ENCODE measurements at places on chromosomes 5 and 9.

GRCh38 chr5:170117736-170118135 is 12.0 kb downstream of the FOXI1 start:
- no peak for DNase-seq

DNA sequence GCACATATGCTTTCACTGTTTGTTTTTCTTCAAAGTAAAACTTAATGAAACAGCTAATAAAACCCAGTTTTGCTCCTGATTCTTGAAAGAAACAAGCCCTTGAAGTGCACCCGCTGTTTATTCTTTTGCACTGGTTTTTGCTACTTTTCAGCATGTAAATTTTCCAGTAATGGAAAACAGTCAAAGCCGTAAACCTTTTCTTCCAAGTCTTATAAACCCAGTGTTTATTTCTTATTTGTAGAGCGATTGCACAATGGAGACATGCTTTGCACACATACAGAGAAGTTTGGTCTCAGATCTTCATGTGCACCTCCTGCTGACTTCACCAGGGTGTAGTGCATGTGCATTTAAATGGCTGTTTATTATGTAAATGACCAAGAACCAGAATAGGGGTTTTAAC is 51.8 kb downstream of the ATG10 start:
- no peak for DNase-seq

GRCh38 chr5:9681706-9682105 is 51.6 kb upstream of the TAS2R1 start:
- no peak for DNase-seq

GRCh38 chr9:110317911-110318310 is 19.8 kb downstream of the TXNDC8 start:
- no peak for DNase-seq

DNA sequence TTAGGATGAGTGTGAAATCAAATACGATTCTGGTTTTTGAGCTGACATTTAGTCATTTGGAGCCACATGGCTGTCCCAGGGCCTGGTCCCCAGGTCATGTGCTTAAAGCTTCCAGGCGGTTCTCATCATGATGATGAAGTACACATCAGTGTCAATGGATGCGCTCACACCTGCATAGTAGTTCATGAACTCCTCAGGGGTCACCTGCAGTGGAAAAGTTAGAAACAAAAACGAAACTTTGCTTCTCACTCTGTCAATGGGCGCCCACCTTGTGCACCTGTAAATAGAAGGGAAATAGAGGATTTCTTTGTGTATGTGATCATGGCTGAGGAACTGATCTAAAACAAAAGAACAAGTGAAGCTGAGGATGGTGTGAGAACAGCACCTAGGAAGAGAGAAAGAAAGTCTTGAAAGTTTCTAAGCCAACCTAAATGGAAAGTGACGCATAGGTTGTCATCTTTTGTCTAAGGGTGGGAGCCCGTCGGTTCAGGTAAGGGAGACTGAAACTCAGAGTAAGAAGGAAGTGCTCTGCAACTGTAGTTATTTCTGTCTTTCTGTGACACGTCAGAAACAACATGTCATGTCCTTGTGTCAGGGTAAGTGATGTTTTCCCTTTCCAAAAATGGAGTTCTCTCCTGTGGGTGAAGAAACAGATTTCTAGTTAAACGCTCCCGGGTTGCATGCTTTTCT is 33.8 kb downstream of the CAPSL start:
- DNase-seq, result no peak

- DNase-seq, result no peak
Observed at GRCh38 chr9:132241483-132241839, 79.6 kb downstream of the NTNG2 start.

- DNase-seq, result no peak
Observed at GRCh38 chr5:177365845-177366527, 8.3 kb downstream of the RGS14 start.

- DNase-seq, result no peak
Observed at GRCh38 chr9:129089246-129089645, 8.3 kb downstream of the DOLPP1 start.

DNA sequence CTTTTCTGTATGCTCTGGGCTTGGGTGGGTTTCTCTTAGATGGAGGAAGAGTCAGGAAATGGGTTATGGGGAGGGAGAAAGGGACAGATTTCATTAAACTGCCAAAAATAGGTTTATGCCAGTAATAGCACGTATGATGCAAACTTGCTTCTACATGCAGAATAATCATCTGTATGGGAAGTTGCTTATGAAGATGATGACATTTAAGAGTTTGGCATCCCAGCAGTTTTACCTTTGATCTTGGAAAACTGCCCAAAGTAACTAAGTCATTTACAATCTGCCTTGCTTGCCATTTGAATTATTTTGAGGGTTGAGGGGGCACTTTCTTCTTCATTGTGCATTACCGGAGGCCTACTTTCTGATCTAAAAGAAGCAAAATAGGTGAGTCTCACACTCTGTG is 282.9 kb upstream of the ANKRD55 start:
- DNase-seq, result no peak

- no peak for DNase-seq
Observed at GRCh38 chr5:140295414-140295813, 7.5 kb downstream of the PFDN1 start.

DNA sequence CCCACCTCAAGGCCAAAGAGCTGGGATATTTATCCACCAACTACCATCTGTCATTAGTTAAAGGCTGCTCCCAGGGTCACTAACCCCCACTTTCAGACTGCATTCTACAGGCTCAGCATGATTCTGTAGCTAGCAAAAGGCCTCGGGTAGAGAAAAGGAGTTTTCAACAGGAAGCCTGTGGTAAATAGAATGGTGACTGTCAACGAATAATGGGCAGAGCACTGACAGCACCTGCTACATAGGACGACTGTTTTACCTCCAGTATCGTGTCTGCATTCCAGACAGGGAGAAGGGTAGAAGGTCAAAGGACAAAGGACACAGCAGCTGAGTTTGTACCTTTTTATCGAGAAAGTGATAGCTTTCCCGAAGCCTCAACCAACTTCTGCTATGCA is 20.3 kb downstream of the MFAP3 start:
- no peak for DNase-seq
